ENCODE measurements at places on chromosomes 7 and 10.

DNA sequence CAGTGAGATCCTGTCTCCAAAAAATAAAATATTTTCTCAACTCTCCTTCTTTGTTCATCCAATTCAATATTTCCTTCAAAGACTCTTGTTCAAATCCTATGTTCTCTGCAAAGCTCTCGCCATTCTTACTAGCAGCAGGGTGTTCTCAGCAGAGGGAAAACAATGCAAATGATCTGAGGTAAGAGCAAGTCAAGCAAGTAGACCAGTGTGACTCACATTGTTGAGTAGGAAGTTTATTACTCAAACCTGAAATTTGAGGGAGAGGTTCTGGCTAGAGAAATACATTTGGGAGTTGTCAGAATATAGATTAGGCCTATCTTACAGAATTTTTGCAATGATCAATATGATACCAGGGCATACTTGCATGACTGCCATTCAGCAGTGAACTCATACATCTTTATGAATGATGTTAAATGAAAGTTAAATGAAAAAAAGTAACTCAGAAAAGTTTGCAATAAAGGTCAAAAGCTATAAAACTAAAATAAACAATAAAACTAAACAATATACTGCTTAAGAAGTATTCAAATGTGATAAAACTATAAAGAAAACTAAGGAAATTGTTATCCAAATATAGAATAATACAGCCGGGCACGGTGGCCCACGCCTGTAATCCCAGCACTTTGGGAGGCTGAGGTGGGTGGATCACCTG, 5.8 kb downstream of the IDE start:
- H3K4me3 ChIP-seq: no peak overlapping the region
- DNase-seq: no peak
- H3K36me3 ChIP-seq: no peaks in the 10 kb centered on the region
- no peaks in the 10 kb centered on the region for H3K27me3 ChIP-seq
- H3K4me1 ChIP-seq: peaks cover 22% of the 10 kb centered on the region

DNA sequence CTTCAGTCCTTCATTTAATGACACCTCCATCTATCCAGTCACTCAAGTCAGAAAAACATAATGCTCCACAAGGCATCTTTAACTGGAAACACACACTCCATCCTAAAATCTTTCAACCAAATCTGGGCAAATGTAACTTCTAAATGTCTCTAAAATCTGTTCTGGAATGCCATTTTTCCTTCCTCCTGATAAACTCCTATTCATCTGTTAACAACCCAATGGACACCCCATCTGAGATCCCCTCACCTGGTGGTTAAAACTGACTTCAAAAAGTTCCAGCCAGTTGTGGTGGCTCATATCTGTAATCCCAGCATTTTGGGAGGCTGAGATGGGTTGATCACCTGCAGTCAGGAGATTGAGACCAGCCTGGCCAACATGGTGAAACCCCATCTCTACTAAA, 78.7 kb downstream of the ARHGAP21 start:
- H3K27ac ChIP-seq: no peak overlapping the region
- no peaks in the 10 kb centered on the region for H3K27me3 ChIP-seq
- H3K4me1 ChIP-seq: peaks cover 13% of the 10 kb centered on the region
- peaks cover under 1% of the 10 kb centered on the region for H3K36me3 ChIP-seq
- H3K4me3 ChIP-seq: no peak overlapping the region
- no peak for DNase-seq

GRCh38 chr7:85074992-85075391, 111.9 kb downstream of the SEMA3D start:
- no peak overlapping the region for H3K4me3 ChIP-seq
- H3K36me3 ChIP-seq: no peaks in the 10 kb centered on the region
- H3K27ac ChIP-seq: no peak overlapping the region
- no peaks in the 10 kb centered on the region for H3K27me3 ChIP-seq

DNA sequence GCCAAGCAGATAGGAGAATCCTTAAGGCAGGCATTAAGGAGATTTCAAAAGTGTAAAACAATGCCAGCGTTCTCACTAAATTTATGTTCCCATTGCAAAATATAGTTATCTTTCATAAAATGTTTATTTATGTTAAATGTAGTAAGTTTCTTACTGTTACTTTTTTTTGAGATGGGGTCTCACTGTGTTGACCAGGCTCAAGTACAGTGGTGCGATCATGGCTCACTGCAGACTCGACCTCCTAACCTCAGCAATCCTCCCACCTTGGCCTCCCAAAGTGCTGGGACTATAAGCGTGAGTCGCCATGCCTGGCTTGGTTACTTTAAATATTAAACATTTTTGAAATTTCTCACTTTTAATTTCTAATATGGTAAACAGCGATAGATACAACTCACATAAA, 31.8 kb upstream of the PRKAR2B start:
- H3K36me3 ChIP-seq: no peaks in the 10 kb centered on the region
- DNase-seq: no peak
- no peak overlapping the region for H3K27ac ChIP-seq
- H3K27me3 ChIP-seq: no peaks in the 10 kb centered on the region
- H3K4me1 ChIP-seq: no peaks in the 10 kb centered on the region
- H3K4me3 ChIP-seq: no peak overlapping the region

- no peak overlapping the region for H3K4me3 ChIP-seq
- no peak for DNase-seq
- H3K27ac ChIP-seq: no peak overlapping the region
- no peaks in the 10 kb centered on the region for H3K4me1 ChIP-seq
- H3K27me3 ChIP-seq: no peaks in the 10 kb centered on the region
- H3K36me3 ChIP-seq: no peaks in the 10 kb centered on the region
Measured at GRCh38 chr10:84230359-84230758, 5.0 kb upstream of the LRIT2 start.

- H3K36me3 ChIP-seq: no peaks in the 10 kb centered on the region
- no peak for DNase-seq
- peaks cover 30% of the 10 kb centered on the region for H3K4me1 ChIP-seq
- no peaks in the 10 kb centered on the region for H3K27me3 ChIP-seq
- no peak overlapping the region for H3K4me3 ChIP-seq
- no peak overlapping the region for H3K27ac ChIP-seq
Measured at GRCh38 chr10:118958984-118959925, 70.3 kb upstream of the NANOS1 start.

GRCh38 chr7:156985101-156985992, 25.1 kb downstream of the MNX1 start:
- H3K36me3 ChIP-seq: no peaks in the 10 kb centered on the region
- no peaks in the 10 kb centered on the region for H3K27me3 ChIP-seq
- H3K4me1 ChIP-seq: no peaks in the 10 kb centered on the region
- H3K27ac ChIP-seq: no peak overlapping the region

DNA sequence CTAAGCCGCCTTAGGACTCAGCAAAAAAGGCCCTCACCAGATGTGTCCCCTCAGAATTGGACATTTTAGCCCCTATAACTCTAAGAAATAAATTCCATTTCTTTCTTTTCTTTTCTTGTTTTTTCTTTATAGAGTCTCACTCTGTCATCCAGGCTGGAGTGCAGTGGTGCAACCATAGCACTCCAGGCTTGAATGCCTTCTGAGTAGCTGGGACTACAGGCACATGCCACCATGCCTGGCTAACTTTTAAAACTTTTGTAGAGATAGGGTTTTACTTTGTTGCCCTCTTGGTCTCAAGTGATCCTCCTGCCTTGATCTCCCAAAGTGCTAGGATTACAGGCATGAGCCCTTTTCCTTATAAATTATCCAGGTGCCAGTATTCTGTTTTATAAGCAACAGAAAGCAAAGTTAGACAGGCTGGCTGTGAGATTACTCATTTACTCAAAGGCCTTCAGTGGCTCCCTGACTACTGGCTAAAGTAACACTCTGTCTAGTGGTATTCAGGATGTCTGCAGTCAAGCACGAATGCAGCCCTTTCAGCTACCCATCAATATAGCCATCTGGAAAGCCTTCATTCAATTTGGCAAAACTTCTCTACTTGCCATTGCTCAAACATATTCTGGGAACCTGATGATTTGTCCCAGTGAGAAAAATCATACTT, 128.6 kb downstream of the ICA1 start:
- H3K4me1 ChIP-seq: no peaks in the 10 kb centered on the region
- H3K4me3 ChIP-seq: no peak overlapping the region
- H3K36me3 ChIP-seq: no peaks in the 10 kb centered on the region

DNA sequence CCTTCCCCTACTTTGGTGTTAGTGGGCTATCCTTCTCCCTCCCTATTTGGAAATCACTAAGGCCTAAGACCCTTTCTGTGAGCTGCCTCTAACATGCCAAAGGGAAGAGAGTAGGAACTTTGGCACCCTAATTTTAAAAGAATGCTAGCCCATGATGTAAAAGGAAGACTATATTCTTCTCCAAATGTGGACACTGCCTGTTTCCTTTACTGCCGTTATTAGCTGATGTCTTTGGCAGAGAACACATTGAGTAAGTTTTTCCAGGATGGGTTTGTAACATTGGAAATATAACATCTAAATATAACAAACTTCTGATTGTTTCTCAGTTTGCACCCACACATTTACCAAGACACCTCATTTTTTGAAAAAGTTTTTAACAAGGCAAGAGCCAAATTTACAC, 56.9 kb upstream of the TNKS2 start:
- H3K27ac ChIP-seq: no peak overlapping the region
- no peak overlapping the region for H3K4me3 ChIP-seq
- H3K4me1 ChIP-seq: peaks cover 5% of the 10 kb centered on the region
- H3K27me3 ChIP-seq: peaks cover 14% of the 10 kb centered on the region

DNA sequence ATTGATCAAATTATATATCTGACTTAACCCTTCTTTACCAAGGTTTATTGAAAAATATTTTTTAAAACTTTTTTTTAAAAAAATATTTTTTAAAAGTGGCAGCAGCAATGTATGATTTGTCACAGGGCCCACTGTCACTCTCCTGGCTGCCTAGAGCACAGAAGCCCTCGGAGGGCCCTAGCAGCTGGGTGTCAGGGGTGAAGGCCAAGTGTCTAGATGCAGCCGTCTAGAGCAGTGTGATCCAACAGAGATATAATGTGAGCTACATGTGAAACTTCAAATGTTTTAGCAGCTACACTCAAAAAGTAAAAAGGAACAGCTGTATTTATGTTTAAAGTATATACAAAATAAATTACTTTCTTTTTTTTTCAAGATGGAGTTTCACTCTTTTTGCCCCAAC, 112.7 kb downstream of the ARHGAP22 start:
- no peak overlapping the region for H3K27ac ChIP-seq
- peaks cover 31% of the 10 kb centered on the region for H3K4me1 ChIP-seq
- H3K36me3 ChIP-seq: no peaks in the 10 kb centered on the region
- H3K27me3 ChIP-seq: no peaks in the 10 kb centered on the region
- no peak for DNase-seq

- H3K27me3 ChIP-seq: no peaks in the 10 kb centered on the region
- no peaks in the 10 kb centered on the region for H3K4me1 ChIP-seq
- H3K4me3 ChIP-seq: no peak overlapping the region
- no peak overlapping the region for H3K27ac ChIP-seq
- H3K36me3 ChIP-seq: no peaks in the 10 kb centered on the region
Measured at GRCh38 chr7:48786951-48787350, 137.4 kb upstream of the CDC14C start.

DNA sequence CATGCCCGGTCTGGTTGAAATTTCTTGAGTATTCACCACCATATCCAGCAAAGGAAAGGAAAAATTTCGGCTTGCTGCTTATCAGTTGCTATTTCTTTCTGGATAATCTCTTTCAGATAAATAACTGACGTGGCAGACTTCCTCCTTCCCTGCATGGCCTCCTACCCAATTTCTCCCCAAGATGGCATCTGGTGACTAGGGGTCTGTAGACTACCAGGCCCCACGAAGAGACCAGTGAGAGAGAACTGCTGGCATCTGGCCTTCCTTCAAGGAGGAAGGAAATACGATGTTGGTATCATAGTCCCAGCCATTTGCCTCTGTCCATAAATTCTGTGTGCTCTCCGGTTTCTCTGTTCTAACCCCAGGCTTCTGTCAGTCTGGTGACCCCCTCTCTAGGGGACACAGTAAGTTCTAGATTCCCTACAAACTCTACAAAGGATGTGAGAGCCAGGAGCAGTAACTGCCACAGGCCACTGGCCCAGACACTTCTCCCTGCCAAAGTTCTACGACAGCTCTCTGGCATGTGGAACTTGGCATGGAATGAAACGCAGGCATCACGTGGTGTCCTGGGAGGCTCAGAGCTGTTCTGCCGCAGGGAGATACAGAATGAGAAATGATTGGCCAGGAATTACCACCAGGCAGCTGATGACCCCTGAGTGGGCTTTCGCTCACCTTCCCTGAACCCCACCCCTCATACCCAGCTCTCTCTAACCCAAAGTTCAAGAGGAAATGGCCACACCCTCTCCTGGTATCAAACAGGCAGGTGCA, 30.0 kb upstream of the MSRB2 start:
- H3K36me3 ChIP-seq: no peaks in the 10 kb centered on the region
- H3K4me1 ChIP-seq: peaks cover 9% of the 10 kb centered on the region
- no peak overlapping the region for H3K4me3 ChIP-seq
- DNase-seq: no peak

Measured in keratinocyte (primary cell).